ENCODE measurements at places on chromosomes 6 and 20.

- DNase-seq, result no peak
Observed at GRCh38 chr6:10578723-10579122, 57.6 kb downstream of the GCNT2 start.

- no peak for DNase-seq
Observed at GRCh38 chr20:10659651-10660601, 13.9 kb downstream of the JAG1 start.

- DNase-seq, result no peak
Observed at GRCh38 chr6:48429021-48429420, 318.0 kb upstream of the PTCHD4 start.

GRCh38 chr6:142796571-142796970, 148.4 kb downstream of the HIVEP2 start:
- no peak for DNase-seq

DNA sequence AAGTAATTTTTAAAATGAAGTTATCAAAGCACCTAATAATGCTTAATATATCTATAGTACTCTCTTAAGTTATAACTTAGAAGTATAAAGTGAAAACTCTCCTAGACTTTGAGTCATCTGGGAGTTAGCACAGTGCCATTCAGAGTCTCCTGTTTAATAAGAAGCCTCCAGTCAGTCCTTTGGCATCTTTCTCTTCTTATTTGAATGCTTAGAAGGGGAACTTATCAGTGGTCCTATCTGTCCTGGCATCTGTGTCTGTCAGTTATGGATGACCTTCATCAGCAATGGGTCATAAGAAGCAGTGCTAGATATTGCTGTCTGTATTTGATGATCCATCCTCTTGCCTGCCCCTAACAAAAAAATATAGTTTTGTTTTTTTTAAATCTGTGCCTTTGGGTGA, 15.2 kb downstream of the TMEM200A start:
- DNase-seq, result no peak

DNA sequence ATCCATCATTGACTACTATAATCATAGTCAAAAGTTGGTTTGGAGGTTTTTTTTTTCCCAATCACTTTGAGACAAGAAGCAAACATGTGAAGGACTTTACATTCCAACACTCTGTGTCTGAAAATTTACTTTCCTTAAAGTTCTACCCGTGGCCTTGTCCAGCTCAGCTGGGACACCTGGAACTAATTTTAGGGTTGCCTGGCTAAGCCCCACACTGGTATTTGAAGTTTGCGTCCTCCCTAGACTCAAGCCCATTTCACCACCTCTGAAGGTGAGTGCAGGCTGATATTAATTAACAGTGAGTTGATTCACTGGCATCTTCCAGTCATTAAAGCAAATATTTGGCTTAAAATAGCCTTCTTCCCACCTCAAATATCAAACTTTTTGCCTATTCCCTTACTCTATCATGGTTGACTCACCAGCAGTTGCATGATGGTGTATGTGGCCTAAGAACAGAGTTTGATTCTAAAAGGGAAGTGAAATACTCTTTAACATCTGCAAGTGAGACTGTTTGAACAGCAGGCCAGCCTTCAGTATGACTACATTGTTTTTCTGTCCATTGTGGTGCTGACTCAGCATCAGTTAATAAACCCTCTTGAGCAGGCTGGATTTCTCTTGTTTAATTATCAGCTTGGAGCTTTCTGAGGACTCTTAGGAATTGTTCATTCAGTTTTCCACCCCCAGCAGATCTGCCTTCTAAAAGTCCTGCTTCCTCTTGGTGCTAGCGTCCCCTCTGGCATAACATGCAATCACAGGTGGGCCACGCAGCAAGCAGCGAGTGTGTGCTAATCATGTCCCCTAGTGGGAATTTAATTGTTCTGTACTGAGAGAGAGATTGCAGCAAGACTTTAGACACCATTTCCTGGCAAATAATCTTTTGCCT, 1.8 kb upstream of the PRDM1 start:
- peak; percentile 39 for DNase-seq

GRCh38 chr6:8904754-8905153, 469.4 kb upstream of the SLC35B3 start:
- no peak for DNase-seq

- no peak for DNase-seq
Observed at GRCh38 chr6:87590417-87590880, 514 bp downstream of the ORC3 start.

GRCh38 chr6:106110164-106110826, 24.2 kb downstream of the PRDM1 start:
- no peak for DNase-seq

GRCh38 chr6:139135578-139136545, 982 bp downstream of the HECA start:
- DNase-seq, result peak; percentile 51

GRCh38 chr6:37971711-37972390, 152.3 kb downstream of the ZFAND3 start:
- no peak for DNase-seq

GRCh38 chr20:58891086-58891717, 38.7 kb downstream of the GNAS start:
- DNase-seq, result peak; percentile 74

- DNase-seq, result no peak
Observed at GRCh38 chr6:134884752-134885151, 65.1 kb downstream of the ALDH8A1 start.

DNA sequence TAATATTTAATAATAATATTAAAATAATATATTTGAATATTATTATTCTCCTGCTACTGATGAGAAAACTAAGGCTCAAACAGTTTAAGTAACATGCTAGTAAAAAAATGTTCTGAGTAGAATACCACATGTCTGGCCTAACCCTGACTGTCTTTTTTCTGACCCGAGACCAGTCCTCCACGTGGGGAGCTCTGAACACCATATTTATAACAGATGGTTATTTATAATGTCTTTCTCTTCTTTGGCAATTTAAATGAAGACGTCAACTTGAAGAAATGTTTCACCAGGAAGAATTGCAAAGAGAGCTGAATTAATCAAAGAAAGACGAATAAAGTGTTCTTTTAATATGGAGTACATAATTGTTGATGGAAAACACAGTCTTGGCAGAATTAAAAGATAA, 82.0 kb downstream of the SLC22A3 start:
- no peak for DNase-seq

- DNase-seq, result no peak
Observed at GRCh38 chr6:85372188-85372914, 77.5 kb upstream of the NT5E start.

- peak; percentile 7 for DNase-seq
Observed at GRCh38 chr20:35561268-35561667, 19.4 kb downstream of the ERGIC3 start.

DNA sequence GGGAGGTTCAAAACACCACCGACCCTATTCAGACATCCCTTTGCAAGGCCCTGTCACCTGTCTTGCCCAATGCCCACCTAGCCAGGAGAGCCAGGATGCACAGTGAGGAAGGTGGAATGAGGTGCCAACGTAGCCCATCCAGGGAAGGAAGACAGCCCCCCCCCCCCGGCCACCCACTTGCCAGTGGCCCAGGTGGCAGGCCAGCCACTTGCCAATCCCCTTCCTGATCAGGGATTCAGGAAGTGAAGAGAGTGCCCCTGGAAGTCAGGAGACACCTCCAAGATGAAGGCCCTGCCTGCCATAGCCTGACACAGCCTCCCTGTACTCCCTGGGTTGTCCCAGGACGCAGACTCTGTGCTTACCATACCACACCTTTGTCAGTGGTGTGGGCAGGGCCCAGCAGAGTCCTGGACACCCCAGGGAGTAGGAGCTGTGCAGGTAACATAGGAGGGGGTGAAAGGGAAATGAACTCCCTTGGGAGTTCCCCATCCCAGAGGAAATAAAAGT, 54.7 kb downstream of the MRPL14 start:
- DNase-seq, result no peak

GRCh38 chr6:150711584-150712504, 112.2 kb downstream of the PLEKHG1 start:
- no peak for DNase-seq

DNA sequence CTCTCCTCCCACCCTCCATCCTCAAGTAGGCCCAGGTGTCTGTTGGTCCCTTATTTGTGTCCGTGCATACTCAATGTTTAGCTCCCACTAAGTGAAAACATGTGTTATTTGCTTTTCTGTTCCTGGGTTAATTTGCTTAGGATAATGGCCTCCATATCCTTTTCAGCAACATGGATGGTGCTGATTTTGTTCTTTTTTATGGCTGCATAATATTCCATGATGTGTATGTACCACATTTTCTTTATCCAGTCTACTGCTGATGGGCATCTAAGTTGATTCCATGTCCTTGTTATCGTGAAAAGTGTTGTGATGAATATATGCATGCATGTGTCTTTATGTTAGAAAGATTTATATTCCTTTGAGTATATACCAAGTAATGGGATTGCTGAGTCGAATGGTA, 314.9 kb upstream of the IRAK1BP1 start:
- DNase-seq, result no peak

DNA sequence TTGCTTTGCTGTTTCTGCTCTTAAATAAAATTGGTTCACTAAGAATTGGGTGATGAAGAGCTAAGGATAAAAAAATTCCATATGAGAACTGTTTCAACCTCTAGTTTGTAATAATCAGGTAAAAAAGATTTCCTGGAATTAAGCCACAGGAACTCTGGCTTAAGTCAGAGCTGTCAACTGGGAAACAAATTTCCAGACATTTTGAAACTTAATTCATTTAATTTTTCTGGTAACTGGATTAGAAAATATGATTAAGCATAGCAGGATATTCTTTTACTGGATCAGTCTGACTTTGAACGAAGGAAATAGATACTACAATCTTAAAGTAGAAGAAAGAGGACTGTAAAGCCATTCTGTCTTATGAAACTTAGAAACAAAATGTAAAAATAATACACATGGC, 1.3 kb upstream of the VIP start:
- no peak for DNase-seq

DNA sequence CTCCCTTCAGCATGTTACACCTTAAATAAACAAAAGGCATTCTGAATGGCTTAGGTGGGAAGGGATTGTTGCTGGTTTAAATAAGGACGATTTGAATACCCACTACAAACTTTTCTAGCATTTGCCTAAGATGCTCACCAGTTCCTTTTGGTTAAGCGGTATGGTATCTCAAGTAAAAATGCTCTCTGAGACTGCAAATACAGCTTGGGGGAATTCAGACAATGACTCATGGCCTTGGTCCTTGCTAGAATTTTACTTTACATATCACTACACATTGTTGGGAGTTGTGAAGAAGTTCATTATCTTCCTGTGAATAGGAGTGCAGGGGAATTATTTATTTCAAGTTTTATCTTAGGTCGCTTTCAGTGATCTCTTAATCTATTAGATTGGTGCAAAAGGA, 670.7 kb downstream of the UTRN start:
- DNase-seq, result no peak

GRCh38 chr6:24920136-24920535, 15.6 kb downstream of the RIPOR2 start:
- DNase-seq, result no peak

DNA sequence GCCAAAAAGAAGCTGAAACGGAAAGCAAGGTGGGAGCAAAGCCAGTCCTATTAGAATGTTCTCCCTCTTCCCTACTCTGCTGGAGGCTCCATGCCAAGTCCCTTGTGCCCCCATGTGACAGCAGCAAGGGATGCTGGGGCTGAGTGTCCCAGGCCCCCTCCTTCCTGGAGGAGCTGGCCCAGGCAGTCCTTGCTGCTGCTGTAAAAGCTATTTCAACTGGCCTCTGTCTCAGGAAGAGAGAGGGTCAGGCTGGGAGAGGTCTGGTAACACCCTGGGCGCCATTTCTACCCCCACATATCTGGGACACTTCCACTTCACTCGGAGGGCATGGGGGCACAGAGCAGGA, 25.0 kb downstream of the TTBK1 start:
- no peak for DNase-seq

DNA sequence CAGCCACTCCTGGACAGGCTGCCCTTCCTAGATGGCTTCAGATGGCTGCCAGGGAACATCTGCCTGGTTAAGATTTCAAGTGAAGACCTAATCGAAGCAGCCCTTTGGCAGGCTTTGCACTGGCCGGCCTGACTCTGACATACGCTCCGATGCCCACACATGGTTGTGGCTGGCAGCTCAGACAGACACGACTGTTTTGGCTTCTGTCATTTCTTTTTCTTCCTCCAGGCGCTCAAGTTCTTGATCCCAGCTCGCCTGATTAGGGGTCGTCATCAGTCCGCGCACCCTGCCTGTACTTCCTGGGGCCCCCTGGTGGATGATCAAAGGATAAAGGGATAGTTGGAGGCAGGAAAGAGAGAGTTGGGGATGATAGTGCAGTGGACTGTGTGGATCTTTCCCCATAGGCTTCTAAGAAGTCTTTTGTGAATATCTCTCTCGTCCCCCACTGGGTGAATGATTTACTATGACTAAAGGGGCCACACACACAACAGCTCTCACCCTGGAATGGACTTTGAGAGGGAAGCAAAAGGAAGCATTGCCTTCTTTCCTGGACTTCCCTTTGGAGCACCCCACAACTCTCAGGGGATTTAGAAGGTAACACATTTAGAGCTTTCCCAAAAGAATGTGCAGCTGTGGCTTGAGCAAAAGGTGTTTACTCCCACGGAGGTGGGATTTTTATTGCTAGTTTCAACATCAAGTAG, 21.4 kb upstream of the TRAM2 start:
- peak; percentile 16 for DNase-seq

GRCh38 chr6:1390133-1390945, 963 bp downstream of the FOXF2 start:
- no peak for DNase-seq

DNA sequence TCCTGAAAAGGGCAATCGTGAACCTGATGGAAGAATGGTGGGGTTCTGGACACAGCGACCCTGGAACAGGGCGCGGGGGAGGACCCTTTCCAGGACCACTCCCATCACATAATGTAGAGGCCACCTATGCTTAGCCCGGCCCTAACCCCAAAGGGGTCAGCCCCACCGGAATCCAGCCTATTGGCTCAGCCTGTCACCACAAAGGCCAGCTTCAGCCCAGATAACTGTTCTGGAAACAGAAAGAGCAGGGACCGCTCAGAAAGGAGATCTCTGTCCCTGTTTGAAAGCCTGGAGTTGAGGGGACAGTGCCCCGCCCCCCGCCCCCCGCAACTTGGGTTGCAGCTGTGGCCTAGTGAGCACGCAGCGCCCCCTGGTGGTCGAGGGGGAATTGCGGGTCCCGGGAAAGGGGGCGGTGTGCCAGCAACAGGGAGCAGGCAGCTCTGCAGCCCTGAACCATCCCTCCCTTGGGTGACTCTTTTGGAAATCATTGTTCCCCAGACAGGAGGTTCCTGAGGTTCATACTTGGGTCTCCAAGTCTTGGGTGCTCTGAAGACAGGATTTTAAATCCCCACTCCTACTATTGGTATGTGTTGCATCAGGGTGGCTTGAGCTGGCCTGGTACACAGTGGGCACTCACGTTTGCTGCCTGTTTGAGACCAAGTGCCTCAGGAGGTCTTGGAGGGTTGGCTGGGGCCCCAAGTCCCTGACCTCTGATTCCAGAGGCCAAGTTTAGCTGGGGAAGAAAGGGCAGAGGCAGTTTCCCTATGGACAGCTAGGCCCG, 1.5 kb downstream of the SIGLEC1 start:
- peak; percentile 65 for DNase-seq

All from CD4-positive, alpha-beta T cell treated with Interleukin-15 for 4 hours (primary cell).